ENCODE measurements at places on chromosomes 12 and 14.
A peak's percentile ranks its signal among the peaks of the same experiment; 100 is the strongest.

DNA sequence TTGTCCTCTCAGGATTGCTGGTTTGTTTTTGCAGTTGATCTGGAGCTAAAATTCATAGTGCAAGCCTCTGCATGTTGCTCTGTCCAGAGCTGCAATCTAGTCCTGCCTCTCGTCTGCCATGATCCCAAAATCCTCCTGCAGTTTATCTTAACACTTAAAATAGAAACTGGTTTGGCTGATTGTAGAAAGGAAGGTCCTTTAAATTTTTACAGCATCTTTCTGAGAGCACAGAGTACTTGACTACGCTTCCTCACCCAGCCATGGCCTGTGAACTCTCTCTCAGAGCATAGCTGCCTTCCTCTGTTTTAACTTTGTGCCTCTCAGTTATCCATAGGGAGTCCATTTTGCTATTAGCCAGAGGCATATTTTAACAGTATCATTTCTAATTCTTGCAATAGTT is 877.1 kb downstream of the C12orf50 start:
- DNase-seq = no peak

DNA sequence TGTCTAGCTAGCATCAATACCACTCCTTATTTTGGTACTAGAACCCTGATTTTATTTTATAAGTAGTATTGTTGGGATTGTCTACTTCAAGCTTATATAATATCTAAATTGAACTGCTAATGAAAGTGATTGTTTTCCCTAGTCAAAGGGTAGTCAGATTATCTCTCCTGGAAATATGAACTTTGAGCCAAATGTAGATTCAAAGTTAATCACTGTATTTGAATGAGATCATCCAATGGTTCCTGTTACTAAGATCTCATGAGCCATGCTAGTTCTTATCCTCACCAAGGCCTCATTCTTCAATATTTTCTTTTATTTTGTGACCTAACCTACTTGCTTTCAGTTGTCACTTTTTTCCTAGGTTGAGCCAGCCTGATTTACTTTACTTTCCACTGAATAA is 276.7 kb downstream of the RASSF9 start:
- DNase-seq = no peak

- no peak for DNase-seq
Measured at GRCh38 chr14:76714470-76714869, 46.8 kb upstream of the VASH1 start.

DNA sequence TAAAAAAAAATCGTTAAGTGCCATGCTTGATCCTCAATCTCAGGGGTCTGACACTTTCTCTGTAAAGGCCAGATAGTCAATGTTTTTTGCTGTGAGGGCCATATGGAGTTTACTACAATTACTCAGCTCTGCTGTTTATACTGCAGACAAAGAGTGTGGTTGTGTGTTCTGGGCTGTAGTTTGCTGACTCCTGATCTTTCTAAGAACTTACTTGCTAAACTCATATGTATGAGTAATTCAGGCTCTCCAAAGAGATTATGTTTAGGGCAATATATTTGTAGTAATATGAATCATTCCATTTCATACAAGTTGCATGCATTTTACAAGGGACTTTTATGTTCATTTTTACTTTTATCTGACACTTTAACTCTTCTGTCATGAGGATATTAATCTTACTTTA is 188.2 kb downstream of the TMTC2 start:
- no peak for DNase-seq

DNA sequence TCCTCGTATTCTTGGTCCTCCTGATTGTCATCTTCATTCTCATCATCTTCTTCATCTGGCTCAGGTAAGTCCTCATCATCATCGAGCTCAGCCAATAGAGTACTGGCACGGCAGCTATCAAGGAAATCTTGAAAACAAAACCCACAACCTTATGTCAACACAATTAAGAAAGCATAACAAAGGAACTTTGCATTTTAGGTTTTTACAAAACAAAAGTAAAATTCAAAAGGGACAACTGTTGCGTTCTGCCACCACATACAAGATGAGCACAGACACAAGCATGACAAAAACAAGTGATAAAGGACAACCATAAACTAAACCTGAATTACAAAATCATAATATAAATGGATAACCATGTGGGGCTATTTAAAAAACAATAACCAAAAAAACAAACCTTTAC is 84.7 kb downstream of the HECTD1 start:
- DNase-seq = no peak

- DNase-seq = no peak
Measured at GRCh38 chr14:100669468-100669867, 57.2 kb upstream of the DLK1 start.

- DNase-seq = no peak
Measured at GRCh38 chr12:118467641-118468305, 91.4 kb downstream of the SUDS3 start.

GRCh38 chr14:103151270-103151945 is 28.1 kb downstream of the TNFAIP2 start:
- no peak for DNase-seq

DNA sequence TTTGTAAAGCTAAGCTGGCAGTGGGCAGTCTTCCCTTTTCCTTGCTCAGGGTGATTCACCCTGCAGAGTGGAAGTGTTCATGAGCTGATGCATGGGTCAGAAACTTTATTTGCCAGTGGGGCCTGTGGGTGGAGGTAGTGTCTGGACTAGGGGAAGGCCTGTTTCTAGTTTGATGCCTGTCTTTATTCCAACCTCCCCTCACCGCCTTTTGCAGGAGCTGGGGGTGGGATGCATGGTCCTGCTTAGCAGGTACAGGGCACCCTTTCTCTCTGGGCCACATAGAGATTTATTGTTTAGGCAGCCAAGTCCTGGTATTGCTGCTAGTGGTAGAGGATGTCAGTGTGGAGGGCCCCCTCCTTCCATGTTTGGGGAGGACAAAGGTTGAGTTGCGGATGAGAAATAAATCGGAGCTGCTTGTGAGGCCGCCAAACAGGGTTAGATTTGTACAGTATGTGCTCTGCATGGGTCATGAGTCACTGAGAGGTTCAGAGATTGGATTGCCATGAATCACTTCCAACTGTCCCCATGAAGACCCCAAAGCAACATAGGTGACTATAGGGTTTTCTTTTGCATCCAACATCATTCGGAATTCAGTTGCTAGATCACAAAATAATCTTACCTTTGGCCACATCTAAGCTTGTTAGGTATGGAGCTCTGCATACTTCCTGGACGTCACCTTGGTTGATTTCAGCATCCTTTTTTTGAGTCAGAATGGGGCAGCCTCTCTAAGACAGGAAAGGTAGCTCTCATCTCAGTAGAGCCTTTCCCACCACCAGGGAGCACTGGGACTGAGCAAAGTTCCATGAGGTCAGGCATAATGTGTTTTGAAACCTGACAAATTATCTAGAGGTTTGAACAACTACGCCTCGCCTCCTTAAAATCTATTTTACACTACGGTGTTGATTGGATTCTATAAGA is 8.8 kb downstream of the SMOC1 start:
- DNase-seq = no peak

GRCh38 chr12:89352492-89353187 is at the start of gene DUSP6:
Gene DUSP6, minus strand, starts transcription at chr12:89352501. Its CDS starts 462 bp downstream, at chr12:89352039.
- DNase-seq = peak; percentile 97

DNA sequence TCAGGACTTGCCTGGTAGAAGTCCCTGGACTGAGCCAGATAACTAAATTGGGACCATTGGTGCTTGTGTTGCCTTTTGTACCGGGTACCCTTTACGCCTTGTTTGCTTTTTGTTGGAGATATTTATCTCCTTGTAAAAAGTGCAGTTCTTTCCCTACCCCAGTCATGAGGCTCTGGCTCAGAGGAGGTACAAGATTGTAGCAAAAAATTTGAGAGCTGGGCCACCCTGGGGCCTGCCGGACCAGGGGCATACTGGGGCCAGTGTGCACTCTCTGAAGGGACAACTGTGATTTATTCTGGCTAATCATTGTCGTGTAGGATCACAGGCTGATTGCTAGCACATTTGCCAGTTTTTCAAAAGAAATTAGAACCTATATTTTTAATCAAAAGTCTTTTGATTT is 13.2 kb downstream of the TPCN1 start:
- no peak for DNase-seq

- no peak for DNase-seq
Measured at GRCh38 chr12:116068853-116069252, 208.6 kb downstream of the MED13L start.

DNA sequence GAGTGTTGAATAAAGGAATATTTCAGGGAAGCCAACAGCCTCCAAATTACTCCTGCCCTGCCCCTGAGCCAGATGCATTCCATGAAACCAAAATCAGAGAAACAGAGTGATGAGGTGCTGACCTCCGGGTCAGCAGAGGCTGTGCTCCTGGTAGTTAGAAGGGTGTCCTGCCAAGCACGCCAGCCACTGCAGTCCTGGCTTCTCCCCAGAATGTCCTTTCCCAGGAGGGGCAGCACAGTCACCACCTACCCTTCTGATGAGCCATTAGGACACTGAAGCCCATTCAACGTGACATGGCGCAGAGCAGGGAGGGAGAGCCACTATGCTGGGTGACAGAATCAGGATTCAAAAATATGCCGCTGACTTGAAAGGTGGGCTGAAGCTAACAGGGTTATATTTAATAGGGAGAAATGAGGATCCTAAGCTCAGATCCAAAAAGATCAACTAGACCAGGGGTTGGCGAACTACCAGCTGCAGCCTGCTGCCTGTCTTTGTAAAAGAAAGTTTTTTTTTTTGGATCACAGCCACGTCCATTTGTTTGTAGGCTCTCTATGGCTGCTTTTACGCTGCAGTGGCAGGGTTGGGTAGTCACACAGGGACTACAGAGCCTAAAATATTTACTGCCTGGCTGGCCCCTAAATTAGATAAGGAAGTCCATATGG is 34.5 kb upstream of the PLEK2 start:
- peak; percentile 16 for DNase-seq

DNA sequence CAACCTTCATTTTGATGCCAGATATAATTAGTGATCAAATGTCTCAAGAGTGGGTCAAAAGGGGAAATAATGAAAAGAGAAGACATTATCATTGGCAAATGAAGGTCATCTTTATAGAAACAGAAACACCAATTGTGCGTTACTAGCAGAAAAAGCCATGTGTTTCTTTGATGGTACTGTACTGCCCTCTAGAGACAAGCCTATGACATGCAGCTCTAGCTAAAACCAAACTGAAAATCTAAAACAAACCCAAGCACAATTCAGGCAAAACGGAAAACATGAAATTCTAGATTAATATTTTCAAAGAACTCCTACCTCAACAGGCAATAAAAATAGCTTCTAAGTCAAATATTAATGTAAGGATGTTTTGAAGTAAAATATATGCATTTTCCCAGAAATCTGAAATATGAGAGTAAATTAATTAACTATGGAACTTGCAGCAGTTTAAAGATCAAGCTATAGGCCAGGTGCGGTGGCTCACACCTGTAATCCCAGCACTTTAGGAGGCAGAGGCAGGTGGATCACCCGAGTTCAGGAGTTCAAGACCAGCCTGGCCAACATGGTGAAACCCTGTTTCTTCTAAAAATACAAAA is 115.4 kb downstream of the KLHL28 start:
- DNase-seq = no peak

GRCh38 chr14:54610051-54610977 is 43.4 kb downstream of the SAMD4A start:
- DNase-seq = no peak

DNA sequence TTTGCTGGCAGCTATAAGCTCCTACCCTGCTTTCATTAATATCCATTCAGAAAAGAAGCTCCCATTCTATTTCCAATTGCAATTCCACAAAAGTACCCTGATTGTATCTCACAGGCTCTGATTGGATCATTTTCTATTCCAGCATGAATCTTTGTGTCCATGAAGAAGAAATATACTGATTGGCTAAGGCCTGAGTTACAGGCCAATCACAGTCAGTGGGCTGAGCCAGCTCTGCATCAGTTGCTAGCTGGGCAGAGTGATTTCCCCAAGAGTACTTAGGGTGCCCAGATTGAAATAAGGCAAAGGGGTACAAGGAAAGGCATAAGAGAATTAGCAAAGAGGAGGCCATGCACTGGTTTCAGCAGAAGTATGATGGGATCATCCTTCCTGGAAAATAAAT is 14.4 kb downstream of the ART4 start:
- no peak for DNase-seq

- DNase-seq = peak; percentile 15
Measured at GRCh38 chr12:14167005-14167628, 185.7 kb upstream of the GRIN2B start.

GRCh38 chr12:17169726-17170471 is 563.9 kb upstream of the LMO3 start:
- no peak for DNase-seq

DNA sequence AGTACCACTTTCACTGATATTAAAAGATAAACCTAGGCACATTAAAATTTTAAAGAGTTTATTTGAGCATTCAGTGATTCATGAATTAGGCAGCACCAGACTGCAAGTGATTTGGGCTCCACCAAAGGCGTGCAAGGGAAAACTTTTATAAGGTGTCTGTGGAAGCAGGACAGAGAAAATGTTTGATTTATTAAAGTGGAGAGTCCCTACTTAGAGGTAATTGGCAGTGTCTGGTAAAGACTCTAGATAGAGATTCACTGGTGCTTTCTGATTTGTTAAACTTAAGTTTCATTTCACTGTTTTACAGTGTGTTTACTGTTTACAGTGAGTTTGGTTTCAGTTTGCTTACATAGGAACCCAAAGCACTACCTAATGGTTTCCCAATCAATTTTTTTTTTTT is 72.8 kb downstream of the ANKS1B start:
- DNase-seq = no peak

DNA sequence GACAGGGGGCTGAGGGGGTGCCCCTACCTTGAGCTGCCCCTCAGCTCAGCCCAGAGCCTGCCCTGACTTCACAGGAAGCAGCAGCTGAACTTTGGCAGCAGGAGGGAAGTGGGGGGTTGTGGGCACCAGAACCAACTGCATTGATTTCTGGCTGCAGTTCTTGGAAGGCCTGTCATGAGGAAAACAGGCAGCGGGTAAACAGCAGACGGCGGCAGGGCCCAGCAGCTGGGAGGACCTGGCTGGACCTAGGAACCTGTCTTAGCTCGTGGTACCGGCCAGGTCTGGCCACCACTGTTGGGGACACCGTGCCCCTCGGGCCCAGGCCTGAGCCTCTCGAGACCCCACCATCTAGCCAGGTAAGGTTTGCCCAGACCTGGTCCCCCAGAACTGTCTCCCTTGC is 154.2 kb upstream of the MYL2 start:
- peak; percentile 62 for DNase-seq

DNA sequence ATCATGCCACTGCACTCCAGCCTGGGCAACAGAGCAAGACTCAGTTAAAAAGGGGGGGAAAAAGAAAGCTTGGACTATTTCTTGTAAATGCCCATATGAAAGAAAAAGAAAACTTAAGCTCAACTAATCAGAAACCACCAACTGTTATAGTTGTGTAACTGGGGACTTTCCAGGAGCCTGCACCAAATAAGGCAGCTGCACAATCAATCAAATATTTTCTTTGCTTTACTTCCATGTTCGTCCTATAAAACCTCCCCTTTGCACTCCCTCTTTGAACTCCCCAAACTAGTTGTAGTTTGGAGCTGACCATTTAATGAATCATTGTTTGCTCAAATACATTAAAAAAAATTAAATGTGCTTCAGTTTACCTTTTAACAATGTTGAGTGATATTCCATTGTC is 54.9 kb downstream of the OTOGL start:
- no peak for DNase-seq

GRCh38 chr12:48678551-48679185 is 3.4 kb downstream of the KANSL2 start:
- no peak for DNase-seq

Data from prostate gland (tissue), 2 donors.